Activated CD8-positive, alpha-beta memory T cell treated with anti-CD3 and anti-CD28 coated beads for 36 hours (primary cell): ENCODE measurements at places on chromosomes 7 and 10. TPM values are rescaled to one million over a fixed set of nuclear protein-coding genes. Genes with fewer than 3 reads are reported as not detected.

The TBXAS1 gene
- total RNA-seq, result 1.8 TPM

The ACTL6B gene
- total RNA-seq, result not detected

The STAM gene
- 21.2 TPM for total RNA-seq

The CYP3A4 gene
- not detected for total RNA-seq

The PRKCQ gene
- total RNA-seq, result 44.8 TPM

The COL1A2 gene
- 0.23 TPM for total RNA-seq

The SEC31B gene
- total RNA-seq, result 21.4 TPM

The PPP1R9A gene
- total RNA-seq, result 0.08 TPM

The LOXL4 gene
- total RNA-seq, result not detected

The HACD1 gene
- total RNA-seq, result 2.1 TPM

The GIMAP4 gene
- 30.9 TPM for total RNA-seq

The RAMP3 gene
- not detected for total RNA-seq

The TMEM178B gene
- 0.51 TPM for total RNA-seq

The KIF5B gene
- total RNA-seq, result 88.6 TPM

The EPDR1 gene
- 2.3 TPM for total RNA-seq

The KIF11 gene
- total RNA-seq, result 40.7 TPM

The BRI3 gene
- 59.3 TPM for total RNA-seq

The C10orf67 gene
- total RNA-seq, result 0.15 TPM

The IMPDH1 gene
- total RNA-seq, result 81.1 TPM

The LGI1 gene
- total RNA-seq, result not detected

The TMEM184A gene
- not detected for total RNA-seq

The MYOZ1 gene
- not detected for total RNA-seq

The PNLIP gene
- total RNA-seq, result not detected

The COL28A1 gene
- not detected for total RNA-seq

The LBX1 gene
- total RNA-seq, result not detected

The C10orf53 gene
- not detected for total RNA-seq

The POLR2J2 gene
- 8.6 TPM for total RNA-seq

The TMEM176A gene
- not detected for total RNA-seq
